ENCODE measurements at places on chromosomes 2 and 18. TPM values are rescaled to one million over a fixed set of nuclear protein-coding genes. Genes with fewer than 3 reads are reported as not detected.
A peak's percentile ranks its signal among the peaks of the same experiment; 100 is the strongest.

- H3K4me1 ChIP-seq, result no peaks in the 10 kb centered on the region
- DNase-seq, result no peak
- H3K4me3 ChIP-seq, result no peak overlapping the region
- no peaks in the 10 kb centered on the region for H3K36me3 ChIP-seq
- H3K27ac ChIP-seq, result no peak overlapping the region
Measured at GRCh38 chr2:203596183-203596582, 61.1 kb upstream of the RAPH1 start.

- no peak for DNase-seq
- no peaks in the 10 kb centered on the region for H3K36me3 ChIP-seq
- H3K27ac ChIP-seq, result peak overlapping the region; percentile 93
- H3K27me3 ChIP-seq, result peaks cover 39% of the 10 kb centered on the region
- peaks cover 3% of the 10 kb centered on the region for H3K4me1 ChIP-seq
Measured at GRCh38 chr2:12719400-12720277, 2.9 kb downstream of the TRIB2 start.

DNA sequence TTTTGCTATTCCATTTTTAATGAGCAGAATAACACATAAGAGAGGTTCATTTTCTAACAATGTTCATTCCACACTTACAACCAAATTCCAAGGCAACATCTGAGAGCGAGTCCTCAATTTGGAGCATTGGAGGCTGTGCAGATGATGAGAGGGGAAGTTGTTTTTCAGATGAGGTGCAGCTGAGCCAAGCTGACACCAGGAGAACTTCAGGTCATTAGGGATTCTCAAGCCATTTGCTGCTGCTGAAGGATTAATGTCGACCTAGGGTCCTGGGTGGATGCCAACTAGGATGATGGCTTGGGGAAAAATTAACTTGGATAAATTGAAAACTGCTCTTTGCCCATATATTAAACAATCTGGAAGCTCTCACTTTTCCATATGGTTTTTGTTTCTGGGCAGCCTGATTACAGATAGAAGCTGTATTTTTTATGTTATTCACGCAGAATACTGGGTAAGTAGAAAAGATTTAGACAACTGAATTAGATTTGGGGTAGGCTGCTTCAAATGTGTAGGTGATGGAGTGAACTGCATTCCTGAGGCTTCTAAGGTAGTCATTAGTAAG, 206.4 kb upstream of the SLC39A10 start:
- H3K36me3 ChIP-seq, result no peaks in the 10 kb centered on the region
- H3K4me3 ChIP-seq, result no peak overlapping the region
- H3K27ac ChIP-seq, result no peak overlapping the region
- H3K4me1 ChIP-seq, result no peaks in the 10 kb centered on the region

BABAM2 gene
- 48.9 TPM for total RNA-seq

HRH4 gene
- not detected for total RNA-seq

All from transverse colon (tissue), 4 donors.